HepG2 (cell line): ENCODE measurements at places on chromosomes 2 and 18.

GRCh38 chr18:49400398-49401072, 59.9 kb downstream of the DYM start:
- peak; percentile 1 for DNase-seq

DNA sequence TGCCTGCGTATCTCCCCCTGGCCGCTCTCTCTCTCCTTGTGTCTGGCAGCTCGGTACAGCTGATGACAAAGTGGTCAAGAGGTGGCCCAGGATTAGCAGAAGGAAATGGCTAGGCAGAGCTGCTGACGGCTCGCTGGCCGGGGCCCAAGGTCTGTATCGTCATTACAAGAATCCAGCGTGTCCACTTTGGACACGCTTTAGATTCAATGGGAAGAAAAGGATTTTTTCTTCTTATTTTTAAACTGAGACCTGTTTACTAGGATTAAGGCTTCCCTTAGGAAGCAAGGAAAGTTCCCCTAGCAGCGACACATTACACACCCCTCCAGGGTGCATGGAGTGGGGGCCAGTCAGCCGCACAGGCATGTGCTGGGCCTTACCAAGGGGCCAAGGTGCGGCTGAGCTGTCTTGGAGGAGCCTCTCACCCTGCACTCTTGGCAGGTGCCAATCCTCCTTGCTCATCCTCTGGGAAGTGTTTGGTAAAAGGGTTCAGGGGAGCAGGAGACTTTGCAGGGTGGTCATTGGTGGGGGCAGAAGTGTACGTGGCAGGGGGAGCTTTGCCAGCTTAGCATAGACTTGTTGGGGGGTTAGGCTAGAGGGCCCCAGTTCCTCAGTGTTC, 76.8 kb downstream of the POLR1A start:
- DNase-seq, result no peak

GRCh38 chr2:8673381-8673780, 8.5 kb upstream of the ID2 start:
- no peak for DNase-seq

DNA sequence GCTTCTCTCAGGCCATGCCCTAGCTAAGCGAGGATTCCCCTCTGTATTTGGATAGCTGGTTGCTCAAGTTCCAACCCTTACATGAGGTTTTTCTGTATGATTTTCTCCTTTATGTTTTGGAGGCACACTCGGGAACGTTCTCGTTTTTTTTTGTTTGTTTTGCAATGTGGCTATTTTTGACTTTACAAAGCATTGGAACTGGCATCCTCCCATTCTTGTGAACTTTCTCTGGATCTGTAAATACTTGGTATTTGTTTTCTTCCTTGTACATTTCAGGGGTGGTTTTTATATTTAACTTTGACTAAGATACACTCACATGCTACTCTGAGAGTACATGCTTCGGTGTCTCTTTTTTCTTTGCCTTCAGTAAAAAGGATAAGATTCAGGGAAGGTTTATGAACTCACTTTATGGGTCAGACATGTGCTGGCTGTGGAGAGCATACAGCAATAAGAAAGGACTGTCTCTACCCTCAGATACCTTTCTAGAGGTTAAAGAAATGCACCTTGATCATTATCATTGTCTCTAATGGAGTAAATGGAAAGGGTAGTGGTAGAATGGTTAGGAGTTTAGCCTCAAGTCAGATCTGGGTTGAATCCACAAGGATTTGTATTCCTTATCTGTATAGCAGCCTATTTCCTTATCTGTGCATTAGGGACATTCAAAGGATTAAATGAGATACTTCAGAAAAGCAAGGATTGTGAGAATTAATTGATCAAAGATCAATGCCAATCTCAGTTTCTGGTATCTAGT, 61.9 kb downstream of the MEIS1 start:
- DNase-seq, result no peak

DNA sequence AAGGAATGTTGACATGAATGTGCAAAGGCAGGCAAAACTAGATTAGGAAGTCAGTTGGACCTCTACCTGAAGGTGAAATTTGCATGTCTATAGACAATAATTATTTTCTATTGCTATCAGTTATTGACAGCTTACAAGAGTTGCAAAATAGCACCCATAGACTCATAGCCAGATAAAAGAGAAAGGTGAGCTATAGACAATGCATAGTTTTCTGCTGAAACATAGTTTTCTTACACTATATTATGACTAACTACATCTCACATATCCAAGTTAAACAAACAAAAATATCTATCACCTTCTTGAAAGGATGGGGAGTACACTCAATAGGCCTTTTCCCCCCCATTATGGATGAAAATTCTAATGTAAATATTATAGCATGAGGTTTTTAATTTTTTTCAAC, 305.0 kb downstream of the PTH2R start:
- DNase-seq, result no peak

DNA sequence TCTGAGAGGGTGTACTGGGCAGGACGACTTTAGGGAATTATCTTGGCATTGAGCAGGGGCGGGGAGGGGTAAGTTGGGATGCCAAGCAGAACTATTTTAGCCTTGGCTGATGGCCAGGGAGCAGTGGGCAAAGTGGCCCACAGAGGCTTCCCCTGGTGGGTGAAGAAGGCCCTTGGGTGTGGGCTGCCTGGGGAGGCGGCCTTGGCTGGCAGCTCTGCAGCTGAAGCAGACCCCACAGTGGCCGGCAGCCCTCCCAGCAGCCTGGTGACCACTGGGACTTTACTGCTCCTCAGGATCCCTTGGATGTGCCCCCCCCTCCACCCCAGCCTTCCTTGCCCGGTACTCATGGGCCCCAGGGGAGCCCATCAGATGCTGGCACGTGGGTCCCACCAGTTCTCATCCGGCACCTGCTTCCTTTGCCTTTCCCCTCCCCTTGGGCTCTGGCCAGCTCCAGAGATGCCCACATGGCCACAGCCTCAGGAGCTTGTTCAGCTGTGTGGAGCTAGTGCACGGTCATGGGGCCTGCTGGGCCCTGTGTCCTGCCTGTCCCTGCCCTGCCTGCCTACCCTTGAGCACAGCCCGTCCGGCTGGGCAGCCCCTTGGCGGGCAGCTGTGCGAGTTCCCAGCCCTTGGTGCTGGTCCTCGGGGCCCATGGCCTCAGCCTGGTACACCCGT, 122.1 kb upstream of the HS6ST1 start:
- no peak for DNase-seq
